NCI-H460 (cell line): ENCODE measurements at places on chromosomes 2 and 18. TPM values are rescaled to one million over a fixed set of nuclear protein-coding genes. Genes with fewer than 3 reads are reported as not detected.

ZNF514 gene
- total RNA-seq = 7.0 and 10.3 TPM in 2 replicates

GRCh38 chr2:197298609-197299008 lies 12.0 kb downstream of the ANKRD44 start:
- no peak for DNase-seq

GRCh38 chr18:58894930-58895329 lies 30.3 kb downstream of the ZNF532 start:
- no peak for DNase-seq

TMEM17 gene
- 3.0 and 5.4 TPM in 2 replicates for total RNA-seq

DNA sequence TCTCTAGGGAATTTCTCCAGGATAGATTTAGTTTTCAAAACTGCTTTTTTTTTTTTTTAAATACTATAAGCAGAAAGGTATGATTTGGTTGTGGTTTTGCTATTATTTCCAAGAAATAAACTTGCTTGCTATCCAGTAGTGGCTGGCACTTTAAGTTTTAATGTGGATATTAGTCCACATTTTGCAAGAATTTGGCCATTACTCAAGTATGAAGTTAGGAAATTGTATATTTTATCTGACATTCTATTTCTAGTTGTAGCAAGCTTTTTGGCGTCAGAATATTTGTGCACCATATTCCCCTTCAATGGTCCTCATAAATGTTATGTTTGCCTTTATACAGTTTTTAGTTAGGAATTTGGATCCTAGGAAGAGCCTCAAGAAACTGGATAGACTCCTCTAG lies 226.3 kb downstream of the ZNF521 start:
- no peak for DNase-seq

DNA sequence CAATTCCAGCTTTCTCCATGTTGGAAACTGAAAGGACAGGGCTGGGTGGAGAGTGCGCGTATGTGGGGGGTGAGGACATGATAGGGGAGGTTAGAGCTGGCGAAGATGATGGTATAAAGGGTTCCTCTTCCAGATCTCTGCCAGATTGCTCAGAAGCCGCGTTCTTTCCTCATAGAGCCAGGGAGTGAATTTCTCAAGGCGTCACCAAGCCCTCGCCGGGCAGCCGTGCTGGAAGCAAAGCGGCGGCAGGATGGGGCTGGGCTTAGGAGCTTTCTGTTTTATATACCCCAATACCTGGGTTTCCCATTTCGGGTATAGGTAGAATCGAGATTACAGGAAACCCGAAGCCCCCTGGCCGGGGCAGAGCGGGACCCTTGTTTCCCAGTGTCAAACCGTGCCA lies 43.8 kb downstream of the DDX18 start:
- DNase-seq = no peak

PPP4R3B gene
- 67.2 and 84.5 TPM in 2 replicates for total RNA-seq

GPC1 gene
- 80.8 and 97.8 TPM in 2 replicates for total RNA-seq

DNA sequence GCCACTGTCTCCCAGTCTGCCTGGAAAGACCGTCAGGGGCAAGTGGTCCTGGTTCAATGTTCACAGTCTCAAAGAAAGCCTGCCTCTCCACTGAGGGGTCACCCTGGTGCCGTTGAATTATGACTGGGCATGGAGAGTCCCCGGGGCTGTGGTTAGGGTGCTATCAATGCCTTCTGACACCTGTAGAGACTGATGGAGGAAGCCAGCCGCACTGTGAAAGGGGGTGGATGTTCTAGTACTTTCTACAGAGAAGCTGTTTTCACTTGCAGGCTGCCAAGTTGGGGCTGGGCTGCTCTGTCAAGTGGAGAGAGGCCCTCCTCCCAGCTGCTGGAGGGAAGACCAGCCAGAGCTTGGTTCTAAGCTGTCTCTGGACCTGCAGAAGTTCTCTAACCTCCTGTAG lies 80.5 kb downstream of the BCL2L11 start:
- DNase-seq = no peak

DNA sequence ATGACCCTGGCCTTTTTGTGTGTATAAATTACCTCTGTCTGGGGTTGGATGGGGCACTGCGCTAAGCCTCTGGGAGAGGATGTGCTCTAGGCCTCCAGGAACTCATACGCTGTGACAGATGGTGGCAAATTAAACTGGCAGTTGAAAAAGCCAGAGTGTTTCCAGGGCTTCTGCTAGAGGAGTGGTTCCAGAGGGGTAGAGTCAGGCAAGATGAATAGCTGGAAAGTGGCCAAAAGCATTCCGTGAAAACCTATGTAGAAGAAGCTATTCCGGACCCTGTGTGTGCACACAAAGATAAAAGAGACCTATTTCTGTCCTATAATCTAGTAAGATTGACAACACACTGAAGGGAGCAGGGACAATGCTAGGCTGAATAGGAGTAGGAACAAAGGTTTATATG lies 84.8 kb downstream of the ACTR3 start:
- DNase-seq = no peak

SPHKAP gene
- total RNA-seq = not detected in 2 replicates

GRCh38 chr2:135701442-135701841 lies 40.2 kb upstream of the UBXN4 start:
- DNase-seq = no peak

DNA sequence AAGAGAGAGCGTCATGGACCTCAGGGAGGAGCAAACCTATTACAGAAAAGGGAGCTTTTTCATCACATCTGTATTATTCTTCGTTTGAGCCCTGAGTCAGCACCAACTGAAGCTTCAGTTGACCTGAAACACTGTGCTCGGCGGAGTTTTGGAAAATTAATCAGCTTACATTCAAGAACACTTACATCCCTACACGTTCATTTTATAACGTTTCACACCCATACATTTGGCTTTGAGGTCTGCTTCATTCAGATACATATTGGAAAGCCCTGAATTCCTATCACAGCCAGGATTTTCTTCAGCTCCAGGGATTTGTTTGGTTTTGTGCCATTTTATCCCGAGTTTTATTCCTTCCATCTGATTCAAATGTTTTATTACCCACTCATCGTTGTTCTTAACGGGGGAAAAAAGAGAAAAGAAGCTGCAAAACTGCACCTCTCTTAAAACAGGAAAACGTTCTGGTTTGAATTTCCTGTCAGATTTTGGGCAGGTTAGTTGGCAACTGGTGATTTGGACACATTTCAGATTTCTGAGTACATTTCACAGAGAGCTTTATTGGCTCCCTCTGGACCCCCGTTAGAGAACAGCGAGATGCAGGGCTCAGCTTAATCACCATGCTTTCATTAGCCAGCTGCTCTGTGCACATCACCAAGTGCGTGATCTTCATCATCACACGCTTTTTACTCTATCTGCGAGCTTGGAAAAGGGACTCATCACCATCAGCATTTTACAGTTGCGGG lies 88.8 kb downstream of the CDC42EP3 start:
- DNase-seq = no peak

LAMA1 gene
- total RNA-seq = 222 and 233 TPM in 2 replicates

PLB1 gene
- total RNA-seq = 0.06 and 0.62 TPM in 2 replicates

- DNase-seq = no peak
Measured at GRCh38 chr2:16785149-16785548, 119.5 kb upstream of the CYRIA start.

GRCh38 chr2:69082430-69082997 lies 69.5 kb downstream of the ANTXR1 start:
- peak; percentile 94 for DNase-seq

- DNase-seq = no peak
Measured at GRCh38 chr2:151260573-151261230, 961 bp downstream of the RBM43 start.

ADI1 gene
- total RNA-seq = 27.7 and 28.5 TPM in 2 replicates

DNA sequence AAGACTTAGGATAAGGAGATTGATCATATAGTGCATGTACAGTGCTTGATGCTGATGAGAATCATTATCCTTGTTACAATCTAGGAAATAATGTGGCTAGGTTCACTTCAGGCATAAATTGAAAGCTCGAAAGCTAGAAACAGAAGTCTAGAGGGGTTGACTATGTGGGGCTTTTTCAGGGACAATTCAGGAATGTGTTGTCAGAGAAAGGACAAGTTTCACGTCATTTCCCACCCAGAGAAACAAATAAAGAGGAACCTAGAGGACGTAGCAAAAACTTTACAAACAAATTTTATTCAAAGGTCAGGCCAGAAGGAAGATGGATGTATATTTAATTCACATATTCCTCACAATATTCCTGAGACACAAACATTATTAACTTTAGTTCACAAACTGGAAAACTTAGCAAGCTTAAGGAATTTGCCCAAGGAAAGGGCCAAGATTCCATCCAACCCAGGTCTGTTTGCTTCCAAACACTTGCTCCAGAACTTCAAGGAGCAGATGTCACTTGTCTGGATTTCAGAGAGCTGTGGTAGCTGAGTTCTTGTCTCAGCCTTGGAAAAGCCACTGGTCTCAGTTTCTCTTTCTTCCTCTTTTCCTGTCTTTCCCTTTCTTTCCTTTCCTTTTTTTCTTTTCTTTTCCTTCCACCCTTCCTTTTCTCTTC lies 7.4 kb downstream of the CYRIA start:
- no peak for DNase-seq
